CD4-positive, alpha-beta T cell treated with Interleukin-4 for 4 hours (primary cell): ENCODE measurements at places on chromosomes 13 and 19.
A peak's percentile ranks its signal among the peaks of the same experiment; 100 is the strongest.

- no peak for DNase-seq
Observed at GRCh38 chr19:18399008-18399407, 1.6 kb upstream of the LRRC25 start.

- DNase-seq, result no peak
Observed at GRCh38 chr19:51815043-51815442, 20.1 kb downstream of the FPR3 start.

- DNase-seq, result no peak
Observed at GRCh38 chr19:7900931-7901330, 2.7 kb upstream of the MAP2K7 start.

- no peak for DNase-seq
Observed at GRCh38 chr19:35063940-35064818, 22.7 kb downstream of the HPN start.

DNA sequence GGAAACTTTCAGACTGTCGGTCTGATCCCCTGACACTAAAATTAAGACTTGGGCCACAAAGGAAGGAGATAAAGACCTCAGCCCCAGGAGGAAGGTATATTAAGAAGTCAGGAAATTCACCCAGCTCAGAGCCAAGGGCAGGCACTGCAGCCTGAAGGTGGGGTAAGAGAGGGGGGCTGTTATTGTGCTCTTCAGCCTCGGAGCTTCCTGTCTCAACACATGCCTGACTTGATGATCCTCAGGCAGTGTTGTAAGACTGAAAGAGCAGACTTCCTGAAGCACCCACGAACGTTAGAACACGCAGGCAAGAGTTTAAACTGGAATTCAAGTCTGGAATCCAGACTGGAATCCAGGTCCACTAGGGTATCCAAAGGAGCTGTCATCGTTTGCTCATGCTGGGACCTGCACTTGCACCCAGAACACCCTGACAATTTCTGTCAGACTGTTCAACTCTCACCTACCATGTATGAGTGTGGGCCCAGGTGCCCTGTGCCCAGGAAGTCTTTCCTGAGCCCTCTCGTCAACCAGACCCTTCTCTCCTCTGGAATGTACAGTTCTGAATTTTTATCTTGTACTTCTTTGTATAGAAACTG is 10.7 kb upstream of the FLT1 start:
- DNase-seq, result no peak

- no peak for DNase-seq
Observed at GRCh38 chr13:110388108-110388943, 81.2 kb downstream of the COL4A2 start.

GRCh38 chr13:56412856-56413255 is 727.9 kb upstream of the PRR20A start:
- no peak for DNase-seq

- no peak for DNase-seq
Observed at GRCh38 chr19:35555301-35556005, 8.0 kb downstream of the ATP4A start.

DNA sequence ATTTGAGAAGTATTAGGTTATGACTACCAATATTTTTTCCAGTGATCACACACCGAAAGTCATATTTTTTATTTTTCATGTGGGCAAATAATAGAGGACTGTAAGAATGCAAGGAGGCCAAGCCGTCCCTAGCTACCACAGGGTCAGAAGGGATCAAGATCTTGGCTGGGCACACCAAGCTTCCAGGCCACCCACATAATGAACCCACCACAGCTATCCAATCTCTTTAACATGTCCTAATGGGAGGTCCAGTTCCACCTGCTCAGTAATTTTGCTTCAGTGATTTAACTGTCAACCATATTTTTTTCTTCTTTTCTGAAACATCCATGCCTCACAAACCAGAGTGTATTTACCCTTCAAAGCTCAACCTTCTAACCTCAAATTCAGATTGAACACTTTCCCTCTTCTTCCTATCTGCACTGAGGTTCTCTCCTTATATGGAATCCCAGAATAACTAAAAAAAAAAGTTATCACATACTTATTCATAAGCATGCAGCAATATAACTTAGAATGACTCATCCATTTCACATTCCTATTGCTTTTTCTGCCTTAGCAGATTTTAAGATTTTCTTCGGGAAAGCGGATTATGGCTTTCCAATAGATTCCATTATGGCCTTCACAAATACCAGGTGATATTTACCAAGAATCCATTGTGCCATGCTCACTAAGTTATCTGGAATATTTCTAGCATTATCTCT is 12.2 kb downstream of the ARGLU1 start:
- no peak for DNase-seq

- DNase-seq, result no peak
Observed at GRCh38 chr19:35889370-35890112, 10.8 kb downstream of the NFKBID start.

- peak; percentile 68 for DNase-seq
Observed at GRCh38 chr19:49327878-49328544, 3.0 kb upstream of the SLC6A16 start.

DNA sequence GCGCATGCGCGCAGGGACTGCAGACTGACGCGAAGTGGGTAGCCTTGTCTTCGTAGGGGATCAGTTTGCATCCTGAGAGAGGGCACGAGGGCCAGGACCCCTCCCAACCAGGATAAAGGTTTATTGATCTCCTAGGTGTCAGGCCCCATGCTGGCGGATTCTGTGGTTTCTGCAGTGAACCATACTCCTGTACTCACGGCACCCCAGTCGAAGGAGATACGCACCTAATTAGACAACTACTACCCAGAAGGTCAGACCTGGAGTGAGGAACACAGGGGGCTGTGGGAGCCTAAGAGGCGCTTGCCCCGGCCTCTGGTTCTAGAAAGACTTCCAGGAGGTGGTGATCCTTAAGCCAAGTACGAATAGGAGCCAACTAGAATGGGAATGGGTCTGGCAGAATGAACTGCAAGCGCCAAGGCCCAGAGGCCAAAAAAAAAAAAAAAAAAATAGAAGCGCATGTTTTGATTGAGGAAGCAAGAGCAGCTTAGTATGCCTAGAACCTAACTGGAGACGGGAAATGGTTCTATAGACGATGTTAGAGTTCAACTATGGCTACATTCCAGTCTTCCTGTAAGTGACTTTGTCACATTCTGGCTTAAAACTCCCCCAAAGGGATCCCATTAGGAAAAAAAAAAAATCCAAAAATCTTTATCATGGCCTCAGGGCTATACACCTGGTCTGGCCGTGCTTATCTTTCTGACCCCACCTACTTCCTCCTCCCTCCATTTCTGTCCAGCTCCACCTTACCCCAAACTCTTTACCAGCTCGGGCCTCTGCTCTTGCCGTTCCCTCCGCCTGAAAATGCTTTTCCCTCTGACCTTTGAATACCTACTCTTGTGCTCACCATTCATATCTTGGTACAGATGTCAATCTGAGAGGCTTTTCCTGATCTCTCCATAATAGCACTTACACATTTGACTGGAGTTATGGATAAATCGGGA is 902 bp upstream of the ZNF428 start:
- DNase-seq, result no peak

- no peak for DNase-seq
Observed at GRCh38 chr13:77563111-77563510, 27.6 kb downstream of the SCEL start.

GRCh38 chr19:13281567-13282291 is 131.5 kb downstream of the IER2 start:
- no peak for DNase-seq

DNA sequence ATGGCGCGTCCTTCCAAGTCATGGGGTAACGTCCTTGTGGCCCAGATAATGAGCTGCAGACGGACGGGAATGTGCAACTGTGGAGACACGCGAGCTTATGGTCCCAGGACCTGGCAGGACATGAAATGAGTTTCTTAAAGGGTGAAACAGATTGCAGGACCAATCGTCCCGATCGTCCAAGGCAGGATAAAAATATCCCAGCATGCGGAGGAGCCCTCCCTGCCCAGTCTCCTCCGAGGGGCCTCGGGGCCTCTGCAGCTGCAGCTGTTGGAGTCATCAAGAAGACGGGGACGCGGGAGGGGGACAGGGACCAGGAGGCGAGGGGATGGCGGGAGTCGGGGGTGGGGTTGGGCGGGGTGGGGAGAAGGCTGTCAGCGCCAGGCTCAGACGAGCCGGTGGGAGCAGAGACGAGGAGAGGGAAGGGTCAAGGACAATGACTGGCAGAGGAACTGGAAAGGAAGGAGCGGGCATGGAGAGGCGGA is 14.4 kb upstream of the GARIN5A start:
- no peak for DNase-seq

DNA sequence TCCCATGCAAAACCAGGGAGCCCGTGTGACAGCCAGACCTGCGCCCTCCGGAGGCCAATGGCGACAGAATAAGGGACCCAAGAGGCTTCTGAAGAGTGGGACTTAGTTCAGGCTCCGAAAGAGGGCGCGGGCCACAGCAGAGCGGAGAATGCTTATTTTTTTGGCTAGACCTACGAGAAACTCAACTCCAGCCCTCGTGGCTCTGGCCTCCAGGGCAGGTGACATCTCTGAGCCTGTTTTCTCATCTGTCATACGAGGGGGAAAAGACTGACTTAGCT is 23.0 kb downstream of the DPP9 start:
- DNase-seq, result no peak

DNA sequence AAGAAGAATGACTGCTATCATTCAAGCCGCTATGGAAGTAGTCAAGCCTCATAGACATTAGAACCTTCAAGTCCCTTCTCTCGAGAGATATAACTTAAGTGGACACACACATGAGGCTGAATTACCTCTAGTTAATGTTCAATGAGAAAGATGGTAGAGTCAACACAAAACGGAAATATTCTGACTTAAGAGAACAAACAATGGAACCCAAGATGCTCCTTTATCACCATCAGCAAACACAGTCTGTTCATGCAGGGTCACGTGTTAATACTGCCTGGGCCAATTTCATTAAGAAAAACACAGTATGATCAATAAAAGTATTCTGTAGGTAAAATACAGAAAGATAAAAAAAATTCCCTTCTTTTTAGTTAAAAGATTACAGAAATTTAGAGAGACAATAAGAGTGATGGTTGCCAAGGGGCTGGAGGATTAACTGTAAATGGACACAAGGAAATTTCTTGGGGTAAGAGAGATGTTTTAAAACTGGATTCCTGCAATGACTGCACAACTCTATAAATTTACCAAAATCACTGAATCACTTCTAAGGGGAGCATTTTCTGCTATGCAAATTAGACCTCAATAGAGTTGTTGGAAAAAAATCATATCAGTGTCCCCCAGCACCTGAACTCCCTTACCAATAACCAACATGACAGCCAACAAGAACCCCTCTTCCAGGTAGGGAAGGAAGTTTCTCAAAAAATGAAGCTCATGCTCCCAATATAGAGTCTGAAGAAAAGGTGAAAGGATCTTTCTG is 256.6 kb downstream of the ABCC4 start:
- DNase-seq, result no peak

- no peak for DNase-seq
Observed at GRCh38 chr13:83992566-83993358, 110.5 kb upstream of the SLITRK1 start.

GRCh38 chr13:43838909-43839308 is 40.6 kb downstream of the CCDC122 start:
- no peak for DNase-seq

GRCh38 chr13:98487522-98487921 is 89.4 kb downstream of the STK24 start:
- no peak for DNase-seq

DNA sequence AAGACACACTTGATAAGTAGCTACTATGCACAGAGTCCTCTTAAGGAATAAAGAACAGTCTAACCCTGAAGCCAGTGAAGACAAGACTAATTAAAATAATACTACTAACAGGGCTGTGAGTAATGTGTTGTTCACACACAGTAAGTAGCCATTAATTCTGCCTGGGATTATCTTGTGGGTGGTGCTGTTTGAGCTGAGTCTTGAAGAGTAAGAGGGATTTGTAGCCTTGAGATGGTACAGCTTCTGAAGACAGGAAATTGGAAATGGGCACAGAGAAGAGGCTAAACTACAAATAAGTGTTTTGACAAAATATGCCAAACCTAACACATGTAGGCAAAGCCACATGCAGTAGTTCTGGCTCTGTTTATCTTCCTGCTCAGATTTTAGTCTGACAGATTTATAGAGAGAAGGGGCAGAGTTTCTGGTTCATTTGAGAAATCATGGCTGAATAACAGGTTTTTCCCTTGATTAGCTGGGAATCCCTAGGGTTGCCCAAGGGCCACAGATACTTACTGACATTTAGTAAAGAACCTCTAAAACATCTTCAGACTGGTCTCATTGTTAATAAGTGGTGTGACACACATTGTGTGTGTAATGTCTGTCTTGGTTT is 38.0 kb downstream of the ITGBL1 start:
- DNase-seq, result no peak

DNA sequence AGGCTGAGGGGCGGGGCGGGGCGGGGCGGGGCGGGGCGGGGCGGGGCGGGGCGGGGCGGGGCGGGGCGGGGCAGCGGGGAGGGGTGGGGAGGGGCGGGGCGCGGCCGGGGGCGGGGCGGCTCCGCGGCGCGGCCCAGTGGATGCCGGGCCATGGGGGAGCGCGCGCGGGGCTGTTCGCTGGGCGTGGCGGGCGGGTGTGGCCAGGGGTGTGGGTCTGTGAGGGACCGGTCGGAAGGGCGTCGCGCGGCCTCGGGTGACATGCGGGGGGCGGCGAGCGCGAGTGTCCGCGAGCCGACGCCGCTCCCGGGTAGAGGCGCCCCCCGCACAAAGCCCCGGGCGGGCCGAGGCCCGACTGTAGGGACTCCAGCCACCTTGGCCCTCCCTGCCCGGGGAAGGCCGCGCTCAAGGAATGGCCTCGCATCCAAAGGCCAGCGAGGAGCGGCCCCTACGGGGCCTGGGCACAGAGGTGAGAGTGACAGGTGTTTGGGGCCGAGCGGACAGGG is at the start of gene ZFP28:
Gene ZFP28, plus strand, starts transcription at position 188 of the 503 bp plus-strand sequence. Its CDS starts 71 bp downstream, at position 259.
- no peak for DNase-seq

- peak; percentile 56 for DNase-seq
Observed at GRCh38 chr19:8194528-8195267, 14.5 kb upstream of the CERS4 start.

GRCh38 chr13:45623516-45624090 is 8.1 kb upstream of the ERICH6B start:
- DNase-seq, result no peak

DNA sequence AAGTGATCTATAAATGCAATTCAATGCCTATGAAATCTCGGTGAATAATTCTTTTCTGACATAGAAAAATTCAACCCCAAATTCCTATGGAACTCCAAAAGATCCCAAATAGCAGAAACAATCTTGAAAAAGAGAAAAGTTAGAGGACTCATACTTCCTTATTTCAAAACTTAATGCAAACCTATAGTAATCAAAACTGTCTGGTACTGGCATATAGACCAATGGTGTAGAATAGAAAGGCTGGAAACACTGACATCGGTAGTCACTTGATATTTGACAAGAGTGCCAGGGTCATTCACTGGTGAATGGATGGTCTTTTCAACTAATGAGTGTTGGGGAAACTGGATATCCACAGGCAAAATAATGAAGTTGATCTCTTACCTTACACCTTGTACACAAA is 637.1 kb upstream of the PCDH9 start:
- DNase-seq, result no peak

GRCh38 chr13:102724923-102725322 is 30.1 kb upstream of the METTL21C start:
- DNase-seq, result peak; percentile 10

DNA sequence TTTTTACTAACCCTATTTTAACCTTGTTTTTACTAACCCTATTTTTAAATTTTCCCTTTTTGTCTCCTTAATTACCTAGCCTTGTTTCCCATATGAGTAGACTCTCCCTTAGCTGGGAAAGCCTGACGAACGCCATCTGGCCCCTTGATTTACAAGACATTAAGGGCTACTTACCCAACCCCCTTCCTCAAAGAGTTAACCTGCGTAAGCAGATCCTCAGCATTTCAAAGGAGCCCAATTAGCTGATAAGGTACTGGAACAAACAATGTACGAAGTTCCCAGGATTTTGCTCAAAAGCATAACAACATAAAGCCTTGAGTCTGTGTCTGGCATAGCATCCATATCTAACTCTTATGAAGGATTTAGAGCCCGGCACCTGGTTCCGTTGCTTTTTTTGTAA is 4.7 kb upstream of the MVB12A start:
- DNase-seq, result no peak
